ENCODE measurements at places on chromosomes 3 and 15. TPM values are rescaled to one million over a fixed set of nuclear protein-coding genes. Genes with fewer than 3 reads are reported as not detected.

DNA sequence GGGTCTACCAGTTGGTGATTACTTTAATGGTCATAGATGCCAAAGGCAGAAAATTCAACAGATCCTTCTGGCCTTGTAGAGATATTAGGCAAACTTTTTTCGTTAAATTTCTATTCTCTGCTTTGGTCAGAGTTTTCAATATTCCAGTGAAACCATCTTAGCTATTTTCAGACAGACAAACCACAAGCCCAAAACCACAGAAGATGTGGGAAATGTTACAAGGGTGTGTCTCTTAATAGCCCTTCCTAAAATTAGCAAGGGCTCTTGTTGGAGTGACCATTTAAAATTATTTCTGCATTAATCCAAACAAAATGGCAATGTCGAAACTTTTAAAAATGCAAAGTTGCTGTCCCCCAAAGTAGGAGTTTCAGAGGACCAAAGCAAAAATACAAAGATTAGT, 102.8 kb downstream of the ARRDC4 start:
- no peak for DNase-seq

Gene GOLGA8S
- 0.04 TPM for total RNA-seq

Gene NXPE3
- total RNA-seq = 15.5 TPM

GRCh38 chr3:17740721-17741141, 1.7 kb downstream of the TBC1D5 start:
- no peak for DNase-seq

- no peak for DNase-seq
Observed at GRCh38 chr3:187753516-187753915, 8.2 kb upstream of the BCL6 start.

DNA sequence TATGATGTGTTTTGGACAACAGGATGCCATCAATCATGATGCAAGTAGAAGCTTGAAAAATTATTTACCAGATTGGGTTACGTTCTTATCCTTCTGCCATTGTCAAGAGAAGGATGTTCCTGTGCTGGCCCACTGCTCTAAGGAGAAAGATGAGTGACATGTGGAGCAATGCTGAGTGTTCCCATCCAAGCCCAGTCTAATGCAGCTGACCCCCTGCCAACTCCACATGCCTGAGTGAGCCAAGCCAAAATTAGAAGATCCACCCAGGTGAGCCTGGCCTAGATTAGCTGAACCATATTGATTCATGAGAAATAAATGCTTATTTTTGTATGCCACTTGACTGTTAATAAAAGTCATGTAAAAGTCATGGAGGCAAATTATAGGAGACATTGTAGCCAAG, 446.5 kb downstream of the CNTN3 start:
- DNase-seq = no peak

DNA sequence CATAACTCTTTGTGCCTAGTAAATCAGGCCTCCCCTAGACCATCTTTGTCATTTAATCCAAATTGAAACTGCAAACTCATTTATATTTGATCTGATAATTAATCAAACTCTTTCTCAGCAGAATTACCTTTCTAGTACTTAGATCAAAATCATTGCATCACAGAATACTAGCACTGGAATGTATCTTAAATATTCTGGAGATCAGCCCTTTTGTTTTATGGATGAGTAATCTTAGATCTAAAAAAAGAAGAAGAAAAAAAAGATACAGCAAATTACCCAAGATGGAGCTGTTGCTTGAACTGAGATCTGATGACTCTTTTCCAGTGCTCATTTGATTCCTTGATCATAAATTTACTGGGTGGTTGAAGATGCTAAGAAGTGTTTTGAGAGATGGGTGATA, 47.9 kb downstream of the NAALADL2 start:
- no peak for DNase-seq

DNA sequence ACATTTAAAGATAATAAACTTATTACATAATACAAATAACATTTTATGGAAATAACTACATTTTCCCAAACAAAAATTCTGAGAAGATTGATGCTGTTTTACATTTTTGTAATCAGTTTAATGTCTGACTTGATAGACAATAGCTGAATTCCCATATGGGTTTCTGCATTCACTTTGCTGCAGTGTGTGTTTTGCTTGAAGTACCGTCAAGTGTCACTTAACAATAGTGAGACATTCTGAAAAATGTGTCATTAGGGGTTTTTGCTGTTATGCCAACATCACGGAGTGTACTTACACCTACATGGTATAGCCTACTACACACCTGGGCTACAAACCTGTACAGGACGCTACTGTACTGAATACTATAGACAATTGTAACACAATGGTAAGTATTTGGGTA, 57.5 kb downstream of the USF3 start:
- no peak for DNase-seq

GRCh38 chr3:127610105-127610504, 11.9 kb downstream of the MCM2 start:
- no peak for DNase-seq

GRCh38 chr15:23647001-23647295, 719 bp downstream of the MAGEL2 start:
- no peak for DNase-seq

DNA sequence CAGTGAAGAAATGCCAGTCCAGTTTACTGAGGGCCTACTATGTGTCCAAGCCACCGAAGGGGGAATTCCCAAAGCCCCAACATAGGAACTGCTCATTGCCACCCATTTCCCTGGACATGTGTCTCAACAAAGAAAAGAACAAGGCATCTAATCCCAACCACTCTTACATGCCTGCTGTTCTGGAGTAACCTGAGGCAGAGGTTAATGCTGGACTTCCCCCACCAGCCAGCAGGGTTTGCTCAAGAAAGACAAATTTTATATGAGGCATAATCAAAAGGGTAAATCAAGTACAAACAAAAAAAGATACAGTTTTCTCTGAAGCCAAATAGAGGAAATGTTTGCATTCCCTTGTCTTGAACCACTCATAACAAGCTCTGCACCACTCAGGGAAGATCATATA, 4.1 kb downstream of the ADCY5 start:
- DNase-seq = no peak

DNA sequence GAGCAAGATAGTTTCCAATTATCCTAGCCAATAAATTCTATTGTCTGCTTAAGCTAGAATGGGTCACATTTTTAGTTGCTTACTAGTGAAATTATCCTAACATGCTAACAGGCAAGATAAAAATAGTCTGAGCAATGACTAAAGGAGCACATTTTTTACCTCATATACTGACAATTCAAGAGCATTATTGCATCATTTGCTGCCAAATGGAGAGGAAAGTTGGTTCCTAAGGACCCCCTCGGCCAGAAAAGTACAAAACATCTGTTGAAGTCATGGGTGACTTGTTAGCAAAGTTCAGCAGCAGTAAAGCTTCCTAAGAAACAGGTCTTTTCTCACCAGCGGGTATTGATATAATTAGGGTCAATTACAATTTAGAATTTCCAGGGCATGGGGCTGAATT, 1001.0 kb downstream of the FHIT start:
- no peak for DNase-seq

Gene FBXW12
- not detected for total RNA-seq

Gene STAC
- not detected for total RNA-seq

- no peak for DNase-seq
Observed at GRCh38 chr3:42613462-42613861, 13.0 kb downstream of the NKTR start.

DNA sequence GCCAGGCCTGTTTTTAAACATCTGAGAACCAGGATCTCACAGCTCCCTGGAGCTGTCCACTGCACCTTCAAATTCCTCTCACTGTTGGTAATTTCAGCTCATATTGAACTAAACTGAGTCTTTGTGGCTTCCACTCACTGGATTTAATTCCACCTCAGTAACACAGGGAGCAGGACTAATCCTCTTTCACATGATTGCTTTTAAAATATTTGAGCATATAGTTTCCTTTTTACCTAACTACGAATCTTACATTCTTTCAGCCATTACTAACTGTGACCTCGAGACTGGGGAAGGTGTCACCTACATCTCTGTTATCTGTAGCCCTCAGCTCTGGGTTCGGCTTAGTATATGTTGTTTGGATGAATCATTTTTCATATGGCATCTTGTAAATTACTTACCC, 194.3 kb upstream of the C2CD4B start:
- no peak for DNase-seq

GRCh38 chr15:26744894-26745293, 28.0 kb downstream of the GABRB3 start:
- no peak for DNase-seq

GRCh38 chr3:197035577-197035976, 6.0 kb upstream of the MELTF start:
- DNase-seq = no peak

DNA sequence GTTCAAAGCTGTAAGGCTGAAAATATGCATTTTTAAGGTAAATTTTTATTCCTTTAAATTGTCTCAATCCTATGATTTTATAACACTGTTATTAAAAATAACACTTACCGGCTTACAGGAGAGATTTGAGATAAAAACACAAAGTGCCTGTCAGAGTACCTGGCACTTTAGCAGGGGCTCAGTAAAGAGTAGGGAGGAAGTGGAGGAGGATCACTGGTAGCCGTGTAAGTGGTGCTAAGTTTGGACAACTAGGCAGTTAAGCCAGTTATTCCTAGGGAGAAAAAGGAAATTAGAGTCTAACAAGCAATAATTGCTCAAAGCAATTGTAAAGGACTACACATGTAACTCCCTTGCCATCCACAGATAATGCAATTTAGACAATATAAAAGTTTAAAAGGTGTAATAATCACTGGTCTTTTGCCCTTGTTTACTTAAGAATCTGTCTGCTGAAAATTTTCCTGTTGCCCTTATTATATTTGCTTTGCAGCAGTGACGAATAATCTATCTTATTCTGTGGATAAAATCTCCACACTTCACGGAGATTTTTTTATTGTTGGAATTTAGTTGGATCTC, 204.8 kb downstream of the CDIN1 start:
- DNase-seq = no peak

GRCh38 chr3:36135863-36136262, 244.4 kb upstream of the STAC start:
- DNase-seq = no peak

DNA sequence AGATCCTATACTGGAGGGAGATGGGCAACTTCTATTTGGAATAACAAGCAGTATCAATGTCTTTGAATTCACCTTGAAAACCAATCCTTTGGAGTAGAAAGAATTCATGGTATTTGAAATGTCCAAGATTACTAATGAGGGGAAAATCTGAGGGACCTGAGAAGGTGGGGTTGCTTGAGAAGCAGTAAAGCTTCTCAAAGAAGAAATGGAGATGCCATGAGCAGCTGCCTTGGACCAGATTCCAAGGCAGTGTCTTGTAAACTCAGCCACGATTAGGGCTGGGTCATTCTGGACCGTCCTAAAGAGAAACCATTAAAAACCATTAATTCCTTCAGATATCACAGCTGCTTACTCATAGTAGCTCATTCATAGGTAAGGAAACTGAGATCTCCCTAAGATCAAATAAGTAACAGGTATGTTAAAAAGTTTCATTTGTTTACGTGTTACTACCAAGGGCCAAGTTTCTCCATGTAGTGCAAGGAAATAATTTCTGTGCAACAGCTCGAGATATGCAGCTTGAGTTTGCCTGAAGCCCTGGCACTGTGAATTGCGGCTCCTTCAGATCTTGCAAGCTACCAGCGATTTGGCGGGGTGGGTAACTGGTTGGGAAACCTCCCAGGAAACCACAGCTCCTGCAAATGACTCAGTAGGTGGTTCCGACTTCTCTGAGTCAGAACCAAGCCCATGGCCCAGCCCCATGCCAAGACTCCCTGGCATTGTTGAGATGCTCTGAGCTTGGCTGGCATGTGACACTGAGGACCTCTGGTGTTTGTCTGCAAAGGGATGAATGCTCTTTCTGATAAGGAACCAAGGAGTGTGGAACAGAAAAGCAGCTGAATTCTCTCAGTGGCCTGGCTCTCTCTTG, 296.8 kb downstream of the RORA start:
- DNase-seq = no peak

- DNase-seq = no peak
Observed at GRCh38 chr3:20890111-20890519, 704.1 kb upstream of the SGO1 start.

DNA sequence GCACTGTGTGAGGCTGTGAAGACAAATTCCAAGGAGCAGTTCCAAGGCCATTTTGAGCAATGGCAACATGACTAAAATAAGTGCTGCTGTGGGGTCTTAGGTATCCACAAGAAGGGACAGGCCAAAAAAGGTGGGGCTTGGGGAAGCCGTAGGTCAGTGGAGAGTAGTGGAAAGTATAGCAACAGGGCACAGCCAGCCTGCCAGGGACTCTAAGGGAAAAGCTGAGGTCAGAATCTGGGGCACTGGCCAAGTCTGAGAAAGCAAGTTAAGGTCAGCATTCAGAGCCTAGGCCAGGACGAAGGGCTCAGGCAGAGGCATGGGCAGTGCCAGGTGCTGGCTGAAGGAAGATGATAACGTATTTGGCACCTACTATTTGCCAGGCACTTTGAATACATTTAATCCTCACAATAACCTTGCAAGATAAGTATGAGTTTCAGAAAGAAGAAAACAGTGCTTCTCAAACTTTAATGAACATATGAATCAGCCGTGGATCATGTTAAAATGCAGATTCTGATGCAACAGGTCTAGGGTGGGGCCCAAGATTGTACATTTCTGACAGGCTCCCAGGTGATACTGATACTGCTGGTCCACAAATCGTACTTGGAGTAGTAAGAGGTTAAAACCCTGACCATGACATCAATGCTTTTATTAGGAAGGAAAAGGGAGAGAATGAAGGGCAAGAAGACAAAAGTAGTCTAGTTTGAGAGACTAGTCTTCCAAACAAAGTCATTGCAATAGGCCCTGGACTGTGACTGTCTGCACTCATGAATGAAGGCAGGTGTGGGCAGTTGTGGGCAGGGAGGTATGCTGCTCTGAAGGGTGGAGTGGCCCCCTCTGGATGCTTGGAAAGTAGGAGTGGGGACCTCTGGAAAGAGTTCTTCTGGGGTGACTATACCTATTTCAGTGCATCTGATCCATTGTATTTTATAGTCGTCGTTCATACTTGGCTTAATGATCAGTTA, 106.3 kb upstream of the ANKRD28 start:
- no peak for DNase-seq

DNA sequence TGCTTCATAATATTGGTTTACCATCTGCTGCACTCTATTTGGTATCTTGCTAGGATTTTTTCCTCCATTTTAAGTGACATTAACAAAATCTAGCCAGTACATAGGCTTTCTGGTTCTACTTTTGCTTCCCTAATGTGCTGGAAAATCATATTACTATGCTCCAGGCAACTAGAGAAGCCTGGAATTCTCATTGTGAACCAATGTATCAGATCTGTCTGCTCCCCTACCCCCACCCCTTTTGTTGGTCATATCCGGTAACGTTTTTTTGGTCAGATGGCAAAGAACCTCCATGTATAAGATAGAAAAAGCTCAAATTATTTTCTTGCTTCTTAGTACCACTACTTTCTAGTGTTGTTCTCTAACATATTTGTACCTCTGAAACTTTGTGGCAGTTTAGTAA, 17.1 kb downstream of the MAP2K5 start:
- no peak for DNase-seq

DNA sequence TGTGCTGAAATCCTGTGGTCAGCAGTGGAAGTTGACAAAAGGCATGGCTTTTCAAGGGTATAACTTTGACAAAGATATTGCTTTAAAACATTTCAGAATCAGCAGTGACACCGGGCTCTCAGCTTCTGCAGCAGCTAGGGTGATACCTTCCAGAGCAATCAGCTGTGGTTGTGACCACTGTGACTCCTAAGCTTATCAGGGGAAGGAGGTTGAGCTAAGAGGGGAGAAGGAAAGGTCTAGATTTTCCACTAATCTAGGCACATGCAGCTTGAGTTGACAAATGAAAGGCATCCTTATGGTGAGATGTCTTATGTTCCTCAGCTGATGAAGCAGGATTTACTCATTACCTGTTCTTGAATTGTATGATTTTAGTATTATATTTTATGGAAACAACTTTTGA, 16.3 kb upstream of the LRRFIP2 start:
- DNase-seq = no peak

GRCh38 chr15:38260077-38260476, 7.4 kb downstream of the SPRED1 start:
- DNase-seq = no peak

Data from pulmonary artery endothelial cell (primary cell).